ENCODE measurements at places on chromosomes 11 and 22.

GRCh38 chr11:16382186-16382585, 25.8 kb upstream of the SOX6 start:
- DNase-seq, result no peak

DNA sequence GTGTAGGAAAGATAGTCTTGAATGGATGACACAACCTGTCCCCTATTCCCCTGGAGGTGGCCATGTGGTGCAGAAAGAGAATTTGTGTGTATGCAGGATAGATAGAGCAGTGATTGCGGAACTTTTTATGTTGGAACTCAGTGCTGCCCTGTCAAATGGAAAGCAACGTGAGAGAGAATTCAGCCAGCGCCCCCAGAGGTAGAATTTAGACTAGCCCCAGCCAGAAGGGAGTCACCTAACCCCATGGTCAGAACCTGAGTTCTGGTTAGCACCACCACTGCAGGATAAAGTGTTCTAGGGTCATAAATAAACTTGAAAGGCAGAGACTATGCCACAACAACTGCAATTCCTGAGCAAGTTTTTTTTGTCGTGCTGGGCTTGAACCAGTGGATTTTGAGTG, 152.9 kb upstream of the GRIA4 start:
- no peak for DNase-seq

DNA sequence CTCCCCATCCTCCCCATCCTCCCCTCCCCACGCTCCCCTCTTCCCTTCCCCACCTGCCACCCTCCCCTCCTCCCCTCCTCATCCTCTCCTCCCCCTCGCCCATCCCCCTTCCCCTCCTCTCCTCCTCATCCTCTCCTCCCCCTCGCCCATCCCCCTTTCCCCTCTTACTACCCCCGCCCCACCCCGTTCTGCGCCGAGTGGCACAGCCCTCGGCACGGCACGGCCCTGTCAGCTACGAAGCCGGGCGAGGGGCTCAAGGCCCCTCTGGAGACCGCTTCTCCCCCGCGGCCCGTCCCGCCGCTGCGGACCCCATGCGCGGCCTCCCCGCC, 449.9 kb downstream of the OPCML start:
- DNase-seq, result no peak

- no peak for DNase-seq
These were observed 42.1 kb upstream of the TPBGL start for GRCh38 chr11:75198278-75198973.
